ENCODE measurements at places on chromosomes 6 and 20. TPM values are rescaled to one million over a fixed set of nuclear protein-coding genes. Genes with fewer than 3 reads are reported as not detected.
A peak's percentile ranks its signal among the peaks of the same experiment; 100 is the strongest.

GRCh38 chr6:47457370-47457769 is 20.2 kb upstream of the CD2AP start:
- H3K27me3 ChIP-seq = no peaks in the 10 kb centered on the region
- H3K27ac ChIP-seq = no peak overlapping the region
- no peak for DNase-seq
- H3K4me3 ChIP-seq = no peak overlapping the region

GRCh38 chr20:24994470-24995368 is 2.2 kb upstream of the APMAP start:
- H3K4me1 ChIP-seq = peaks cover 11% of the 10 kb centered on the region
- peak overlapping the region; percentile 43 for H3K27ac ChIP-seq
- peak; percentile 77 for DNase-seq
- H3K36me3 ChIP-seq = no peaks in the 10 kb centered on the region
- no peaks in the 10 kb centered on the region for H3K27me3 ChIP-seq

DNA sequence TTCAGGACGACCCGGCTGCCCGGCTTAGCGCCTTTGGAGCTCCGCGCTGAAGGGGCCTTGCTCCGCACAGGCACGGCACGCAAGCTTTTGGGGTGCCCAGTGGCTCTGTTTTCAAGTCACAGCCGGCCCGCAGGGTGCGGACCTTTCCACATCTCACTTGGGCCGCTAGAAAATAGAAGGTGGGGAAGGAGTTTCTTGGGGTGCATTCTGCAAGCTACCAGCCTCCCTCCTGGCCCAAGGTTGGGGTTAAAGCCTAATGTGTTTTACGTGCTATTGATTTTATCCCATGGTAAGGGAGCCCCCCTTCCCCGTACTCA is 561 bp downstream of the KAT14 start:
- DNase-seq = no peak
- peaks cover 4% of the 10 kb centered on the region for H3K36me3 ChIP-seq
- H3K27ac ChIP-seq = peak overlapping the region; percentile 79
- H3K4me3 ChIP-seq = peak overlapping the region; percentile 90

GRCh38 chr6:166553563-166554271 is 32.8 kb downstream of the RAMACL start:
- no peak for DNase-seq
- no peak overlapping the region for H3K4me3 ChIP-seq
- H3K36me3 ChIP-seq = no peaks in the 10 kb centered on the region
- no peaks in the 10 kb centered on the region for H3K27me3 ChIP-seq
- H3K27ac ChIP-seq = peak overlapping the region; percentile 20

- no peaks in the 10 kb centered on the region for H3K4me1 ChIP-seq
- peak overlapping the region; percentile 22 for H3K4me3 ChIP-seq
- H3K27me3 ChIP-seq = no peaks in the 10 kb centered on the region
These were observed 55.0 kb downstream of the TRIM38 start for GRCh38 chr6:26017632-26017966.

DNA sequence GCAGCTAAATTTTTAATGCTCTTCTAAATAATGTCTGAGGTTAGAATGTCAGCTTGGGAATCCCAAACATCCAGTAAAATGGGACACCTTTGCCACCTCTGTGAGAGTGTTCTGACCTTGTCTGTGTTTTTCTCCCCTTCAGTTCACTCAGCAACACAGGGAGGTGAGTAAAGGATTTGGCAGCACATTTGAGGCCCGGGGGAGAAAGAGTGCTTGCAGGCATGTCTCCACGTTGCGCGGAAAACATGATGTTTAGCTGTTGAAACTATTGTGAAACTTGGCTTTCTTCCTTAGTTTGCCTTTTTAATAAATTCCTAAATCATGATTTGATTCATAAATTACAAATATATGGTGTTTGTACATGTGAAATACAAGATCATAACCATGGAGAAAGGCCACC is 707.8 kb upstream of the FLRT3 start:
- no peaks in the 10 kb centered on the region for H3K27me3 ChIP-seq
- H3K36me3 ChIP-seq = no peaks in the 10 kb centered on the region
- H3K4me1 ChIP-seq = no peaks in the 10 kb centered on the region
- H3K4me3 ChIP-seq = no peak overlapping the region
- peak; percentile 66 for DNase-seq

The MDN1 gene
- 53.3 TPM for total RNA-seq

The ULBP2 gene
- total RNA-seq = 0.32 TPM

DNA sequence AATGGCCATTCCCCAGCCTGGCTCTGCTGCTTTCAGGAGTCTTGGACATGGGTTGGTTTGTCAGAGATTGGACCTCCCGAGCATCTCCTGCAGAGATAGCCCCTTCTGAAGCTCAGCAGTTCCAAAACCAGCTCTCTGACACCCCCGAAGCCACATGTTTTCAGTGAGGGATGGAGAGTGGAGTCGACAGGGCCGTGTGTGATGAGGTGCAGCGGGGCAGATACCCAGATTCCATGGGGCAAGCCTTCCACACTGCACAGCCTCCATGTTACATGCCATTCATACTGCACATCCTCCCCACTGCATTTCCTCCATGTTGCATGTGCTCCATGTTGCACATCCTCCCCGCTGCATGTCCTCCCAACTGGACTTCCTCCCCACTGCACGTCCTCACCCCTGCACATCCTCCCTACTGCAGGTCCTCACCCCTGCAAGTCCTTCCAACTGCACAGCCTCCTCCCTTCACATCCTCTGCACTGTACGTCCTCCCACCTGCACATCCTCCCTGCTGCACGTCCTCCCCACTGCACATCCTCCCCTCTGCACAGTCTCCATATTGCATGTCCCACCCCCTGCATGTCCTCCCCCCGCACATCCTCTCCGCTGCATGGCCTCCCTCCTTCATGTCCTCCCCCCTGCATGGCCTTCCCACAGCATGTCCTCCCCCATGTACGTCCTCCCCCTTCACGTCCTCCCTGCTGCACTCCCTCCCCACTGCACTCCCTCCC is 112.2 kb downstream of the SYNDIG1 start:
- H3K27ac ChIP-seq = no peak overlapping the region
- no peak for DNase-seq
- no peak overlapping the region for H3K4me3 ChIP-seq
- no peaks in the 10 kb centered on the region for H3K36me3 ChIP-seq
- H3K4me1 ChIP-seq = no peaks in the 10 kb centered on the region
- no peaks in the 10 kb centered on the region for H3K27me3 ChIP-seq

- peak overlapping the region; percentile 37 for H3K27ac ChIP-seq
- H3K36me3 ChIP-seq = no peaks in the 10 kb centered on the region
- no peaks in the 10 kb centered on the region for H3K27me3 ChIP-seq
- no peak overlapping the region for H3K4me3 ChIP-seq
- DNase-seq = no peak
- H3K4me1 ChIP-seq = no peaks in the 10 kb centered on the region
These were observed 35.2 kb downstream of the JPH2 start for GRCh38 chr20:44151621-44152416.

GRCh38 chr20:57883761-57884160 is 173.9 kb upstream of the PMEPA1 start:
- H3K27me3 ChIP-seq = no peaks in the 10 kb centered on the region
- H3K27ac ChIP-seq = no peak overlapping the region
- no peaks in the 10 kb centered on the region for H3K36me3 ChIP-seq
- no peak overlapping the region for H3K4me3 ChIP-seq
- H3K4me1 ChIP-seq = no peaks in the 10 kb centered on the region
- no peak for DNase-seq

DNA sequence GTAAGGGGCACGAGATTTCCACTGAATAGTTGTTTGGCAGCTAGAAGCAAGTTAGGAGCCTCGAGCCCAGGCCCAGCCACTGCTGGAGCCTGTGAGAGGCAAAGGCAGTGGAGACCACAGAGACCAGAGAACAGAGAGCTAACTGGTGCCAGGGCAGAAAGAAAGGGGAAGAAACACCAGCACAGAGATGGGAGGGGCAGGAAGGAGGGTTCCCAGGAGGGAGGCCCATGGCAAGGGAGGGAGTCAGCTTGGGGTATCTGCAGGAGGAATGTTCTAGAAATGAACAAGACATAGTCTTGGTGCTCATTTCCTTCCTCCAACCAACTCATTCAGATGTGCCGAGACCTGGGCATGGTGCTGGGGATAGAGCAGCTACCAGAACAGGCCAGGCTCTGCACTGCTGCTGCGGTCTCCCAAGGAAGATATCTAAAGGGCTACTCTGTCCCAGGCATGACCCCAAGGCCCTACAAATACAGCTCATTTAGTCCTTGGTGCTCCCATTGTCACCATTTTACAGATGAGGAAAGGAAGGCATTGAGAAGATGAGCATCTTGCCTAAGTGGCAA is 10.7 kb downstream of the ANGPT4 start:
- H3K27ac ChIP-seq = no peak overlapping the region
- H3K4me3 ChIP-seq = no peak overlapping the region
- no peaks in the 10 kb centered on the region for H3K27me3 ChIP-seq
- H3K36me3 ChIP-seq = no peaks in the 10 kb centered on the region
- no peaks in the 10 kb centered on the region for H3K4me1 ChIP-seq

The ENPP5 gene
- 90.1 TPM for total RNA-seq

The PRSS16 gene
- total RNA-seq = 11.9 TPM

The ISM1 gene
- total RNA-seq = 2.2 TPM

All from prostate gland (tissue), 2 donors.